A549 treated with CpdA at 1 μM for 4 hours (cell line): ENCODE measurements at places on chromosomes 13 and 19. TPM values are rescaled to one million over a fixed set of nuclear protein-coding genes. Genes with fewer than 3 reads are reported as not detected.

Gene B3GNT3
- total RNA-seq, result 3.5 to 4.5 TPM (median 3.9 TPM) in 5 replicates

Gene GDF15
- 32.5 to 82.2 TPM (median 56.6 TPM) in 5 replicates for total RNA-seq

Gene IFNL3
- not detected in 5 replicates for total RNA-seq

Gene CACNG8
- total RNA-seq, result 1.2 to 1.9 TPM (median 1.7 TPM) in 5 replicates

Gene ZNF211
- 4.7 to 7.1 TPM (median 6.6 TPM) in 5 replicates for total RNA-seq

Gene FLT1
- 0.01 TPM in 1 of 5 replicates, not detected in the others for total RNA-seq

Gene BEST2
- total RNA-seq, result 0.05 to 0.10 TPM (median 0.08 TPM) in 3 of 5 replicates, not detected in the others

Gene ZNF507
- 12.7 to 20.5 TPM (median 16.8 TPM) in 5 replicates for total RNA-seq
